ENCODE measurements at places on chromosomes 16 and 17.

DNA sequence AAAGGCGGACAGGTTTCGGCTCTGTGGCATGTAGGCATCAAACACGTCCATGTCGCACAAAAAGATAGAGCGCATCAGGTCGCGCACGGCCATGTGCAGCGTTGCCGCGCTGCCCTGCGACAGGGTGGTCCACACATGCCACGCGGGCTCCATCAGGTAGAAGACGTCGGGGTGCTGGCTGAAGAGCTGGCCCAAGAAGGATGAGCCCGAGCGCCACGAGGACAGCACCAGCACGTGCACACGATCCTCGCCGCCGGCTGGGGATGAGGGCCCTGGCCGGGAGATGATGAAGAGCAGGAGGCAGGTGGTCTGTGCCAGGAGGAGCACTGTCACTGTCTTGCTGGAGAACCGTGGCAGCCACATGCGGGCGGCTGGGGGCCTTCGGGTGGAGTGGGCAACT lies 5.9 kb downstream of the CHST5 start:
- no peak for ATAC-seq

GRCh38 chr16:30187971-30188561 lies 4.7 kb downstream of the CORO1A start:
- ATAC-seq, result no peak

DNA sequence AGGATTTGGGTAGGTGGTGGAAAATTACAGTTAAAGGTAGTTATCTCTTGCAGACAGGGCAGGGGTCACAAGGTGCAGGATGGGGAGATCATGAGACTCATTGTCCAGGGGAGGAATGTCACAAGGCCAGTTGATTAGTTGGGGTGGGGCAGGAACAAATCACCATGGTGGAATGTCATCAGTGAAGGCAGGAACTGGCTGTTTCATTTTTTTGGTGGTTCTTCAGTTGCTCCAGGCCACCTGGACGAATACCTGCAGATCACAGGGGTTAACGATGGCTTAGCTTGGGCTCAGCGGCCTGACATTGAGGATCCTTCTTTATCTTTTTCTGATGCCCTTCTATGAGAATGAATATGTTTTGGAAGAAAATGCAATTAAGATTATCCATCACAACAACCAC lies 87.1 kb downstream of the KPNA2 start:
- ATAC-seq, result no peak

- no peak for ATAC-seq
These were observed 1.9 kb upstream of the NFAT5 start for GRCh38 chr16:69563605-69564580.

DNA sequence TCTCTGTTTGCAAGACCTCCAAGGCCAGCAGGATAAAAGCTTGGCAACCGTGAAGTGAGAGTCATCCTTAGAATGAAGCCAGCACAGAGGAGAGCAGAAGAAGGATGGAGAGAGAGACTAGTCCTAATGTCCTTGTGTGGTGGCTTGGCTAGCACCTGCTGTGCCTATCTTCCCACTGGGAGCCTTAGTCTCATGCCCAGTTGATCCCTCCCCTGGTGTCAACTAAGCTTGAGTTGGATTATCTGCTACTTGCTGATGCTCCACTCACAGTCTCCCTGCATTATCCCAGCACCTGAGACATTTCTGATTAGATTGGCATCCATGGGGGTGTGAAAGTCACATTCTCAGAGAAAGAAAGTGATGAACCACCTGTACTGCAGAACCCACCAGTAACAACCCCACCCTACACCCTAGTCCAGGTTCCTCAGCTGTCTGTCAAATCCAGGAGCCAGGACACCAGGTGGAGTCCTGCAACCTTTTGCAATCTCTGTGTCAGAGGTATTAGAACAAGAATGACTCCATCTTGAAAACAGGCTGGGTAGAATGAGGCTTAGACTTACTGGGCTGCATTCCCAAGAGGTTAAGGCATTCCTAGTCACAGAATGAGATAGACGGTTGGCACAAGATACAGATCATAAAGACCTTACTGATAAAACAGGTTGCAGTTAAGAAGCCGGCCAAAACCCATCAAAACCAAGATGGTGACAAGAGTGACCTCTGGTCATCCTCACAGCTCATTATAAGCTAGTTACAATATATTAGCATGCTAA lies 460.2 kb upstream of the C16orf82 start:
- ATAC-seq, result no peak

DNA sequence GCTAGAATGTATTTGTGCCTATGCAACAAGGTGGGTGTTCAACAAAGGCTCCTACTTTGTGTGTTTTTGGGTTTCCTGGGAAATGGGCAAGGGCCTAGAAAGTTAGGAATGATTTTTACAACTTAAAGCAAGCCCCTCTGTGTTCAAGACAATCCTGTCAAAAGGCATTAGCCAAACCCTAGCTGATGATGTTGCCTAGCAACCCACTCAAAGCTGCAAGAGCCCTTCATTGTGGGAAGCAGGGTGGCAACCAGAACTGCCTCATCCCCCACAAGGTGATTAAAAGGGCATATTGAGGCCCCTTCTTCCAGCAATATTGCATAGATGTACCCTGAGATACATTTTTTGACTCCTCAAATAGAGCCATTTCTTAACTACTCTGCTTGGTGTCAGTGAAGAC lies 16.0 kb upstream of the RASL10B start:
- no peak for ATAC-seq

DNA sequence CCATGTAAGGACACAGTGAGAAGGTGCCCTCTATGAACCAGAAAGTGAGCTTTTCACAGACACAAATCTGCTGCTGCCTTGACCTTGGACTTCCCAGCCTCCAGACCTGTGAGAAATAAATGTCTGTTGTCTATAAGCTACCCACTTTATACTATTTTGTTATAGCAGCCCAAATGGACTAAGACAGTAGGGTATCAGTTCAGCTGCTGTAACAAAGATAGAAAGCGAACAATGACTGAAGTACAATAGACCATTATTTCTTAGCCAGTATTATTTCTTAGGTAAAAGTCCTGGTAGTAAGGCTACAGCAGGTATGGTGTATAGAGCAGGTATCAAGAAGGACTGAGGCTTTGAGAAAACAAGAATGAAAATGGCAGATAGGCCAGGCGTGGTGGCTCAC lies 117.0 kb downstream of the SLC39A11 start:
- ATAC-seq, result no peak

DNA sequence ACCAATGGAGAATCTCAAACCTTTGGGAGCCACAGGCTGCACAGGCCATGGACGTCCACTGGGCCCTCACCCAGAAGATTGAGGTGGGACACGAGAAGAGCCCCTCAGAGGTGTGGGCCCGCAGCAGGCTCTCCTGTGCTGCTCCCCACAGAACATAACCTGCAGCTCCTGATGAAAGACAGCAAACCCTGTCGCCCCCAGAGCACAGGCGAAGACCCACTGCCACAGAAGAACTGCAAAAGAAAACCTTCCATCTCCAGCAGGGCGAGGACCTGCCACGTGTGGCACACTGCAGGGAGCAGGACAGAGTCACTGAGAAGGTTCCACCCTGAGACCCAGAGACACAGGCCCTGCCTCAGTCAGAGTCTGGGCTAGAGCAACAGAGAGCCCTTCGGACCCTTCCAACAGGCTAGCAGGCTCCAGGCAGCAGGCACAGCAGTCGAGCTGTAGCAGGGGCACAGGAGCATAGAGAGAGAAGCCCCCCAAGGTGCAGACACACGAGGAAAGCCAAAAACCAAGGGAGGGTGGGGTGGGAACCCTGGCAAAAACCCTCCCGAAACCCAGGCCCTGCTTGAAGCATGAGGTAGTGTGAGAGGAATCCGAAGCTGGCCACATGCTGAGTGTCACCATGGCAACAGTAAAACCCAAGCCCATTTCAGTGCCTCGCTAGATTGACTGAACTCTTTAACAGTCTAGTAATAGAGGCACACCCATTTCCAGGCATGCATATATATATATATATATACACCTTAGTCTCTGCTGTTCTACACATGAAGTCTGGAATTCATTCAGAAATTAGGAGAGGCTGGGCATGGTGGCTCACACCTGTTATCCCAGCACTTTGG lies 60.0 kb upstream of the CHMP6 start:
- ATAC-seq, result peak; percentile 61

GRCh38 chr16:89864527-89864820 lies 8.9 kb upstream of the TCF25 start:
- no peak for ATAC-seq

DNA sequence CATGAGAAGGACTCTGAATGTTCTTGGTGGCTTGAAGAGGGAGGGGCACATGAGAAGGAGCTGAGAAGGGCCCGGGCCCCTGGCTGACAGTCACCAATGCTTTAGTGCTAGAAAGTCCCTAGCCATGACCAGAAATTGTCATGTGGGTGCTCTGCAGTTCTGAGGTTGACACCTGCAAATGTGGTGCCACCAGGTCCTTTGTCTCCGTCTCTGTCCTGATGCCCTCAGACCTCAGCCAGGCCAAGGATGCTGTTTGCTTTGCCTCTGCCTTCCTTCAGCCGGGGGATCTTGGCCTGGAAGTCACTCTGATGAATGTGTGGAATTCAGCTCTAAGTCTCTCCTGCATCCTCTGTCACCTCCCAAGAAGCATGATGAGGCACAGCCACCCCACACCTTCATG lies 63.6 kb downstream of the TNFRSF13B start:
- no peak for ATAC-seq

Data from SK-N-SH treated with all-trans-retinoic acid at 6 μM for 48 hours (cell line).